ENCODE measurements at places on chromosomes 13 and 19.

- DNase-seq: no peak
Measured at GRCh38 chr13:70723732-70724131, 615.5 kb upstream of the KLHL1 start.

DNA sequence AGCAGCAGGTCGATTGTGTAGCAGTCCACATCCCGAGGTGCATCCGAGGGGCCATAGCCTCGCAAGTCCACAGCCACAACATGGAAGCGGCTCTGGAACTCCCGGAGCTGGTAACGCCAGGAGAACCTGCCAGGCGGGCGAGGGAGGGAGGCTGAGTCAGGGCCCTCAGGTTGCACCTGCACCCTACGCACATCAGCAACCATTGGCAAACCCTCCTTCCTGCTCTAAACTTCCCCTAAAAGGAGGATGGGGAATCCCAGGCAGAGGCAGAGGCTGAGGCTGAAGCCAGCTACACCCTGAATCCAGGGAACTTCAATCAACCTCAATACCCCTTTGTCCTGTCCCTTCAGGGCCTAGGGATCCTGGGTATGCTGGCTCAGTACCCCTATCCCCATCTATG lies 977 bp downstream of the EPHX3 start:
- DNase-seq: no peak

GRCh38 chr13:84870190-84870589 lies 929.0 kb downstream of the SLITRK6 start:
- DNase-seq: no peak

- no peak for DNase-seq
Measured at GRCh38 chr19:11361037-11361770, 6.0 kb downstream of the PLPPR2 start.

- no peak for DNase-seq
Measured at GRCh38 chr19:1445932-1446712, 3.8 kb upstream of the APC2 start.

DNA sequence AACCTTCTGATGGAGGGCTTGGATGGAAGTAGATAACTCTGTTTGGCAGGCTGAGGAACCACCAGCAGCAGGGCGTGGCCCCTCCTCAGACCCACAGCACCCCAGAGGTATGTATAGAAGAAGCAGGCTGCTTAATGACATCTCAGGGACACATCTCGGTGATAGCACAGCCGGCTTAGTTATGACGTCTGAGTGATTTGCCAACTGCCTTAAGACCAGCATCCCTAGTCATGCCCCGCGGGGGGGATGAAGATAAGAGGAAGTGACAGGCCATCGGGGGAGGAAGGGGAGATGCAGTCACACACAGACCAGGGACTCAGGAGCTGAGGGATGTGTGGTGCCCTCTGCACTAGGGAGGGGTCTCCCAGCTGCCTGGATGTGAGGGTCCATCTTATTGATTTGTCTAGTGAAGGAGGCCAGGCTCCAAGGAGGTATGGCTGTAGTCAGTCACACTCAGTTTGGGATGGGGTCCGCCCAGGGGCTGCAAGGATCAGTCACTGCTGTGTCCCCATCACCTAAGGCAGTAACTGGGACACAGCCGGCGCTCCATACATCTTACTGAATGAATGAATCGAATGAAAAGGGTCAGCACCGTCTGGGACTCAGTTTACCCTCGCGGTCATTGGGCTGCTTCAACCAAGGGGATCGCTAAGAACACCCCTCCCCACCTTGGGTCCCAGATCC lies 19.2 kb upstream of the ERCC1 start:
- DNase-seq: no peak

DNA sequence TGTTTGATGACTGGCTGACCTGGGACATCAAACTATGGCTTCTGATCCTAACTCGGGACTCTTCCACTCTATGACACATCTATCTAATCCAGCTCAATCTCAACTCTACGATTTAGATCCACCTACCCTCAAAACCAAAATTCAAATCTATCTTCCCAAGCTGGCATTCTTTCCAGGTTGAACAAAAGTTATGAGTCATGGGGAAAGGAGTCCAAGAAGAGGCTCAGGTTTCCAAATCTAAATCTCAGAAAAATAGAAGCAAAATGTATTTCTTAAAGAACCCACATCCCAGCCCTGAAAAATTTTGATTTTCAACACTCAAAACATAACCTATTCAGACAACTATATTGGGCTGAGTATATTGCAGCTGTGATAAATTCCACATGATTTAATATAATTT lies 143.9 kb upstream of the IPO5 start:
- no peak for DNase-seq

DNA sequence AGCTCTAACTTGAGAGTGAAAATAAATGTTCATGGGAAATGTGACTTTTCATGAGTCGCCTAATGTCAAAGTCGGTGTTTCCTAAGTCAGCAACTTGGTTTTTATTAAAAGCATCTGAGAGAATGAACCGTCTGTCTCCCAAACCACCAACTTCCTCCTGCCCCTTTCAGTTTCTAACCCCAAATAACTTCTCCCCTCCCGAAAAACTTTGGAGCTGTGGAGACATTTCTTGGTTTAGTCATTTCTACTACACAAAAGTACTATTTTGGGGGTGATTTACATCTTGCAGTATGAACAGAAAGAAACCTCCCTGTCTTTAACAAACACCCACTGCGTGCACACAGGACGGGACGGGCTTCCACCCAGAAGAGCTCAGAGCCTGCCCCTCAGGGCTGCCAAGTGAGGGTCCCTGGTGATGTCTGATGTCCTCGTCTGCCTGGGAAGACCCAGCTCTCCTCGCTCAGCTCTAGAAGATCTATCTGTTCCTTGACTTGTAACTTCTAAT lies 65.0 kb downstream of the RASA3 start:
- DNase-seq: peak; percentile 22

DNA sequence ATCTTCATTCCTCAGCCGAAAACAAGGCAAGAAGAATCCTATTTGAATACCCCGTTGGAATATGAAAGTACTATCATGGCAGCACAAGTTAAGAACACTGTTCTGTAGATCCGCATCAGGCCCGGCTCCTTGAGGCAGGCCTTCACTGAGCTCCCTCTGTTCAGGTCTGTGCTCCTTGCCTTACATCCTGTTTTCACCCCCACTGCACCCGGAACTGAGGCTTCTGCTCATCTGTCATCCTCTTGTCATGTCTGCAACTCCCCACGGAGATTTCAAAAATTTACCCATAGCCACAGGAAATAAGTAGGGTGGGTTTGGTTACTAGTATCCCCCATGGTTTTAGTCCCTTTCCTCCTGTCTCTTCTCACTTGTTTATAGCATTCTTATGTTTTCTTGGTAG lies 861.9 kb downstream of the GPC5 start:
- peak; percentile 24 for DNase-seq

DNA sequence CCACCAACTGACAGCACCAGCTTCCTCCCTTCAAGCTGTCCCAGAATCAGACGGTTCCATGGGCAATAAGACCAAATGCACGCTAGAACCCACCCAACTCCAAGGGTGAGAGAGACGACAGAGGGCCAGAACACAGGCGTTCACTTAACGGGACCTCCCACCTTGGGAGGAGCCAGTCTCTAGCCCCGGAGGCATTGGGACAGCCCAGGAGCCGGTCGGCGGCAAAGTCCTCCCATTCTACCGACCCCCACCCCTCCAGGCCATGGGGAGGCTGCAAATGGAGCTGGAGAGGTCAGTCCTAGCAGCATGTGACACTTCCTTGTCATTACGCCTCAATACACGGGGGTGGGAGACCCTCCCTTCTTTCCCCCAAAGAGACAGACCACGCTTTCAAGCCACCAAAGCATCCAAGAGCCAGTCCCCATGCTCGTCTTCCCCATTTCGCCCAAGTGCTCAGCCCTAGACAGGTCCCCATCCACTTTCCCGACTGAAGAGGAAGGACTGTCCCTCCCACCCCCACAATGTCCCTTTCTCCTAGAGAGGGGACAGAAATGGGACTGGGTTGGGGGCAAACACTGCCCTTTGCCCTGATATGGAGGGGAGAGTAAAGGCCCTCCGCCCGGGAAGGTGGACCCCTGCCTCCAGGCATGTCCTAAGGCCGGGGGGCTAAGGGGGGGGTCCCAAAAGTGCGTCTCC lies 964 bp downstream of the KHSRP start:
- no peak for DNase-seq

DNA sequence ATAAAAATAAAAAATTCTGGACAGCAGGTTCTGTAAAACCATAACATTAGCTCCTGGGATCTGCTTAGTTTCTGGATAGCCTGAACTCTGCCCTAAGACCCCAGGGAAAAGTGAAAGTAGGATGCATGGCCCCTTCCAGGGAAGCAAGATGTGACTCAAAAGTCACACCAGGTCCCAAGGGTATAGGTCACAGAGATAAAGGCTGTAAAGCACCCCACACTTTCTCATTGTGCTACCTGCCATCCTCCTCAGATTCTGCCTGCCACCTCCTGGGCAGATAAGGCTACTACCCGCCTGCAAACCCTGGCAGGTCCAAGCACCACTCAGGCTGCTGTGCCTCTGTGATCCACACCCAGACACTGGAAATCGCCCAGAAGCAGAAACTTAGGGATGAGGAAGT lies 20.6 kb downstream of the FFAR2 start:
- DNase-seq: no peak

DNA sequence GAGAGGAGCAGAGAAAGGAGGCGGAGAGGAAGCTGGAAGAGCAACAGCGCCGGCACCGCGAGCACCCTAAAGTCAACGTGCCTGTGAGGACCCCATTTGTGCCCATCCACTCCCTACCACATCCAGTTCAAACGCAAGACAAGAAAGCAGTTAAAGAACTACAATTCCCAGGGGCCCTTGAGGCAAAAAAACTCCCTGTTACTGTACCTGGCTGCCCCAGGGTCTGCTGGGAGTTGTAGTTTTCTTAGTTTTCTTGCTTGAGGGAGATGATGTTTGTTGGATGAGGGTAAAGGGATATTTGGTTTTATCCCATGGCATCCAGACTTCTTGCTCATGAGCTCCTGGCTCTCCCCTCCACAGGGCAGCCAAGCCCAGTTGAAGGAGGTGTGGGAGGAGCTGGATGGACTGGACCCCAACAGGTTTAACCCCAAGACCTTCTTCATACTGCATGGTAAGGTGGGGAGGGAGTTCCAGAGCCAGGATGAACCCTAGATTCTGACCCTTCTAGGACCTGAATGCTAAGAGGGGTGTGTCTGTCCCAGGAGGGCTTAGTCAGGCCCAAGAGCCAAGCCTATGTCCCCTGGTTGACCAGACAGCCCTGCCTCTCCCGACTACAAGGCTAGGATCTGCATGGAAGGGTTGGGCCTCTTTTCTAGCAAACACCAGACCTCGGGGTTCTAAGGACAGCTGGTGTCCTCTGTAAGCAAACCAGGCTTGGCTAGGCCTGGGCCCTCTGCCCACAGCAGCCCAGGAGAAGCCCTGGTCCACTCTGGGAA lies 13.2 kb downstream of the NUCB1 start:
- no peak for DNase-seq

- DNase-seq: no peak
Measured at GRCh38 chr13:113887700-113888201, 23.9 kb upstream of the GAS6 start.

DNA sequence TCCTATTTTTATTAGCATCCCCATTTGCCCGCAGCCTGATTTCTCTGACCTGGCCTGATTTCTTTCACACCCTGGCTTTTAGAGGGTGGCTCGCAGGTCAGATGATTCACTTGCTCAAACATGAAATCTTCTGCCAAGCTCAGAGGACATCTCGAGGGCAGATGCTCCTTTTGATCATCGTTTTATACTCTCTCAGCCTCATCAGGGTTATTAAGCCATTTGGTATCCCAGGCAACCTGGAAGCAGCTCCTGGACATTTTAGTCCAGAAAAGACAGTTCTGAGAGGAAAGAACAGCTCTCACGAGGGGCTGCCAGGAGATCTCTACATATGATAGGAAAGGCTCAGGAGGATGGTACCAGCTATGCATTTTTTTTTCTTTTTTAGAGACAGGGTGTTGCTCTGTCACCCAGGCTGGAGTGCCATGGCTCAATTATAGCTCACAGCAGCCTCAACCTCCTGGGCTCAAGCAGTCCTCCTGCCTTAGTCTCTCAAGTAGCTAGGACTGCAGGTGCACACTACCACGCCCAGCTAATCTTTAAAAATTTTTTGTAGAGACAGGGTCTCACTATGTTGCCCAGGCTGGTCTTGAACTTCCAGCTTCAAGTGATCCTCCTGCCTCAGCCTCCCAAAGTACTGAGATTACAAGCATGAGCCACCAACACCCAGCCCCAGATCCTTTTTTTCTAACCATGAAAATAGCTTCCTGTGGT lies 165.4 kb downstream of the KATNAL1 start:
- no peak for DNase-seq

DNA sequence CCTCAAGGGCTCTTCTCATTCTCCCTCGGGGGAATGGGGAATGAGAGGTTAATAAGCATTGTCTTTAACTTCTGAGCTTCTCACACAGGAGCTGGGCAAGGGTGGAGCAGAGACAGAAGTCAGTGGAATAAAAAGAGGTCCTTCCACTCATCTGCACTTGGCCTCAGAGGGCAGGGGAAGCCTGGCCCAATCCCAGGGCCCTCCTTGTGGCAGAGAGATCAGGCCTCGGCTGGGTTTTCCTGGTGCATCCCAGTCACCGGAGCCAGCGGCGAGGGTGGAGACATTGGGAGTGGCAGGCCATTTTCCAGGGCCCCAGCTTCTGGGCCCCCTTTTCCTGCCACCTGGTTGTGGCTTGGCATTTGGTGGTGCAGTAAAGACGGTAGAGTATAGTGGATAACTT lies 10.6 kb downstream of the CALM3 start:
- DNase-seq: no peak

- no peak for DNase-seq
Measured at GRCh38 chr19:49997709-49998108, 27.5 kb downstream of the VRK3 start.

DNA sequence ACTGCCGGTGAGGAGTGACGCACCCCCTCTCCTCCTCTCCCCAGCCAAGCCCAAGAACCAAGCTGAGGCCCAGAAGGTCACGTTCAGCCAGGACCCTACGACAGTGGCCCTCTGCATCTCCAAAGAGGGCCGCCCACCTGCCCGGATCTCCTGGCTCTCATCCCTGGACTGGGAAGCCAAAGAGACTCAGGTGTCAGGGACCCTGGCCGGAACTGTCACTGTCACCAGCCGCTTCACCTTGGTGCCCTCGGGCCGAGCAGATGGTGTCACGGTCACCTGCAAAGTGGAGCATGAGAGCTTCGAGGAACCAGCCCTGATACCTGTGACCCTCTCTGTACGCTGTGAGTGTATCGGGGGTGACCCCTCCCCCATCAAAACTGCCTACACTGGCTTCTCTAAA lies 19.2 kb upstream of the TOMM40 start:
- DNase-seq: no peak

DNA sequence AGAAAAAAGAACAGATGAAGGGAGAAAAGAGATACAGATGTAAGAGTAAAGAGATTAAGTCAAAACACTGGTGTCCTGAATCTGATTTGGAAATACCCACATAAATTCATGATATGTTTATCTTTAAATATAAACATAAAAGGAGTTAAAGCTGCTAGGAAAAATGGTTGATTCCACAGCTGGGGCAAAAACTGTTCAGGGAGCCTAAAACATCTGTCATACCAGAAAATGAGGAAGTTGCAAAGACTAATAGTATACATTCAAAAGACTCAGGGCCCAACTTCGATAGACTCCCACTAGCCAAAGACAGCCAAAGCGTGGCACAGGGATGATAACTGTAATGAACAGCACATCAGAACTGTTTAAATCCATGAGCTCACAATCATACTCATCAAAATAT lies 62.0 kb downstream of the ABCC4 start:
- DNase-seq: no peak

- DNase-seq: no peak
Measured at GRCh38 chr13:28321756-28322155, 173.2 kb downstream of the FLT1 start.

GRCh38 chr13:93037780-93038179 lies 188.8 kb upstream of the GPC6 start:
- DNase-seq: no peak

GRCh38 chr13:106560821-106561220 lies 7.1 kb downstream of the ARGLU1 start:
- DNase-seq: no peak

- DNase-seq: peak; percentile 7
Measured at GRCh38 chr19:44356383-44357111, at the start of gene ZNF112. Gene ZNF112 (minus strand): TSS chr19:44356680. CDS start chr19:44340539, 16,141 bp downstream.
